AG09309 (cell line): ENCODE measurements at places on chromosomes 11 and 22.
A peak's percentile ranks its signal among the peaks of the same experiment; 100 is the strongest.

- DNase-seq = peak; percentile 11
Observed at GRCh38 chr22:45769569-45770210, 98.1 kb downstream of the ATXN10 start.

GRCh38 chr11:96324912-96325311, 18.1 kb downstream of the MAML2 start:
- no peak for DNase-seq

GRCh38 chr22:23216461-23217170, 36.3 kb downstream of the BCR start:
- no peak for DNase-seq

DNA sequence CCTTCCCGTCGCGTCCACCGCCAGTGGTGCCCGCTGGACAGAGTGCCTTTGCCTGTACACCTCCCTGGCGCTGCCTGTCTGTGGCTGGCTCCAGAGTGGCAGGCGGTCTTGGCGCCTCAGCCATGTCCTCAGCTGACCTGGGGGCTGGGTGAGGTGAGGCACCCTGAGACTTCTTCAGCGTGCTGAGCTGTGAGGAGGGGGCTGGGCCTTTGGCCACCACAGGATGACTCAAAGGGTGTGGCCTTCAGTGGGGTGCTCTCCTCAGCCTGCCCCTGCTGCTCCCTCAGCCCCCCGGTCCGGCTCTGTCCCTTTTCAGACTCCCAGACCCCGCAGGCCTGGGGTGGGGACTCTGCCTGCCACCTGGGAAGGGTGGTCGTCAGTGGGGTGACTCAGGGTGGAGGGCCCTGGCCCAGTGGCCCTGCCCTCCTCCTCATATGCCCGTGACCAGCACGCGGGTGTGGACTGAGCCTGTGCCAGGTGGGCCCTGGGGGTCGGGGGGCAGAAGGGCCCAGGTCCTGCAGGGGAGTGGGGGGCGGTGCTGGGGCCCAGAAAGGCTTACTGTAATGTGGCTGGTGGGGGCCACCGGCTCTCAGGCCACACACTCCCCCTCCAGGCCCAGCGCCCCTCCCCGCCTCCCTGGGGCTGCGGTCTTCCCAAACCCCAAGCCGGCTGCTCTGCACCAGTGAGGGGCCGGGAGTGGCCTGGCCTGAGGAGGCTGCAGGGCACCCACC, 15.9 kb downstream of the CRELD2 start:
- DNase-seq = no peak

DNA sequence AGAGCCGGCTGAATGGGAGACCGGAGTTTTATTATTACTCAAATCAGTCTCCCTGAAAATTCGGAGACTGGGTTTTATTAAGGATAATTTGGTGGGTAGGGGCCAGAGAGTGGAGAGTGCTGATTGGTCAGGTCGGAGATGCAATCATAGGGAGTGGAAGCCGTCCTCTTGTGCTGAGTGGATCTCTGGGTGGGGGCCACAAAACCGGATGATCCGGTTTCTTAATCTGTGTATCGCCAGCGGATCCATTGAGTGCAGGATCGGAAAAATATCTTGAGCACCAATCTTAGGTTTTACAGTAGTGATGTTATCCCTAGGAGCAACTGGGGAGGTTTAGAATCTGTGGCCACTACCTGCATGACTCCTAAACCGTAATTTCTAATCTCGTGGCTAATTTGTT, 886 bp upstream of the NIPSNAP1 start:
- DNase-seq = no peak

- no peak for DNase-seq
Observed at GRCh38 chr22:50684501-50684900, 11.9 kb downstream of the SHANK3 start.

- no peak for DNase-seq
Observed at GRCh38 chr22:24142241-24142640, 39.0 kb upstream of the SUSD2 start.
